BJ (cell line): ENCODE measurements at places on chromosomes 3 and 15.

- DNase-seq = no peak
Measured at GRCh38 chr15:56074481-56075265, 81.3 kb upstream of the NEDD4 start.

DNA sequence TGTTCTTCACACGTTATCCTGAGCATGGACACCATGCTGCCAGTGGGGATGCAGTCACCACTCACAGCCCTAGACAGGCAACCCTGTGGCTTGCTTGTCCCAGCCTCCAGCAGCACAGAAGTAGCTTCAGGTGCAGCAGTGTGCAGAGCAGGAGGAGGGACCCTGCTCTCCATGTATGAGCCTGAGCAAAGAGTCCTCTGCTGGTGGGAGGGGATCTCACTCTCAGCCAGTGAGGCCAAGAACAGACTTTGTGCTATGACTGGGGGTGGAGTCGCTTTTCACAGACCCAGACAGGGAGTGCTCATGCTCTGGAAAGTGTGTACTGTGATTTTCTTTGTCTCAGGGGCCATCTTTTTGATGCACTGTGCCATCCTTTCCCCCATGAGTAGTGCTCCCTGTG is 66.1 kb upstream of the NDN start:
- no peak for DNase-seq

DNA sequence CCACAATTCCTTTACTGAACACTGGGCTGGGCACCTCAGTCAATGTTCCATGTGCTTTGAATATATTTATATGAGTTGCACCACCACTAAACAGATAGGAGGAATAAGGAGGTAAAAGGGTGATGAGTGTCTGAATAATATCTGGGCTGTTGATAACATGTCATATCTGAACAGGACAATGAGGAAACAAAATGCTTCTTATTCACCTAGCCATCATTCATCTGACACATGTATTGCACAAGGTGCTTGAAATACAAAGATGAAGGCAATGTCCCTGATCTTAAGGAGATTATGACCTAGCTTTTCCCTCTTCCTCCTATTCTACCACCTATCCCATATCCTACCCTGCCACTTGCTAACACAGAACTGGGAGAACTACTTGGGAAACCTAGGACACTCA is 8.0 kb upstream of the CERS3 start:
- no peak for DNase-seq

- no peak for DNase-seq
Measured at GRCh38 chr3:112740835-112741234, 99.9 kb upstream of the CCDC80 start.

DNA sequence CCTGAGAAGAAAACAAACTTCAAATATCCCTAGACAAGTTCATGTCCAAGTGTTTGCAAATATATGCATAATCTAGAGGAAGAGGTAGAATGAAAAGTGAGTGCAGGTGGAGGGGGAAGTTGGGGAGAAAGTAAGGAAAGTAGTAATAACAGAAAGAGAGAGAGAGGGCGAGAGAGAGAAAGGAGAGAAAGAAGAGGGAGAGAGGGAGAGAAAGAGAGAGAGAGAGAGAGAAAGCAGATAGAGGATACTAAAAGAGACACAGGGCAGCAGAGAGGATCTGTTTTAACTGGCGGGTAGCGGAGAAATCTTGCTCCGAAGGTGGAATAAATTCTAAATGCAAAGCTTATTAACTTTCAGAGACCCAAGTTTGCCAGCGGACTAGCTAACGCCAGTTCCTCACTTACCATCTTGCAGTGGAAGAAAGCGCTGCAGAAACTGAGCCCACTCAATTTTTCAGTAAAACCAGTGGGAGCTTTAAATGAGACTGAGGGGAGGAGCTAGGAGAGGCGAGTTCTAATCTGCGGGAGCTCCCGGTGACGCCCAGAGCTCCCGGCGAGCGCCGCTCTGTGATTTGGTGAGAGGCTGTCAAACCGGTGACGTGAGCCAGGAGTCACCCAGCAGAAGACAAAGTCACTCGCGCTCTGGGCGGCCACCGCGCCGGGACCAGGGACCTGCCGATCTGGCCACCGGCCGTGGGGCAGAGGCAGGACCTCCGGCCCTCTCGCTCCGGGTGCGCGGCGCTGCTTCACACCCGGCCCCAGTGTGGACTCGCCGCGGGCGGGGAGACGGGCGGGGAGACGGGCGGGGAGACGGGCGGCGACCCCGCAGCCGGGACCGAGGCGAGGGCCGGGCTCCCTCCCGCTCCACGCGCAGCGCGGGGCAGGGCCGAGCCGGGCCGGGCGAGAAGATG is at the start of gene GMNC:
GMNC (minus strand) TSS at position 486 of the 910 bp plus-strand sequence; CDS start at position 407, 79 bp downstream.
- DNase-seq = no peak

DNA sequence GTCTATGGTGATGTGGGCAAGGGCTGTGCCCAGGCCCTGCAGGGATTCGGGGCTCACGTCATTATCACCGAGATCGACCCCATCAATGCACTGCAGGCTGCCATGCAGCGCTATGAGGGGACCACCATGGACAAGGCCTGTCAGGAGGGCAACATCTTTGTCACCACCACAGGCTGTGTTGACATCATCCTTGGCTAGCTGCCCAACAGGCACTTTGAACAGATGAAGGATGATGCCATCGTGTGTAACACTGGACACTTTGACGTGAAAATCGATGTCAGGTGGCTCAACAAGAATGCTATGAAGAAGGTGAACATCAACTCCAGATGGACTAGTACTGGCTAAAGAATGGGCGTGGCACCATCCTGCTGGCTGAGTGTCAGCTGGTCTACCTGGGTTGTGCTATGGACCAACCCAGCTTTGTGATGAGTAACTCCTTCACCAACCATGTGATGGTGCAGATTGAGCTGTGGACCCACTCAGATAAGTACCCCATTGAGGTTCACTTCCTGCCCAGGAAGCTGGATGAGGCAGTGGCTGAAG is 6.1 kb upstream of the USP8 start:
- DNase-seq = no peak

DNA sequence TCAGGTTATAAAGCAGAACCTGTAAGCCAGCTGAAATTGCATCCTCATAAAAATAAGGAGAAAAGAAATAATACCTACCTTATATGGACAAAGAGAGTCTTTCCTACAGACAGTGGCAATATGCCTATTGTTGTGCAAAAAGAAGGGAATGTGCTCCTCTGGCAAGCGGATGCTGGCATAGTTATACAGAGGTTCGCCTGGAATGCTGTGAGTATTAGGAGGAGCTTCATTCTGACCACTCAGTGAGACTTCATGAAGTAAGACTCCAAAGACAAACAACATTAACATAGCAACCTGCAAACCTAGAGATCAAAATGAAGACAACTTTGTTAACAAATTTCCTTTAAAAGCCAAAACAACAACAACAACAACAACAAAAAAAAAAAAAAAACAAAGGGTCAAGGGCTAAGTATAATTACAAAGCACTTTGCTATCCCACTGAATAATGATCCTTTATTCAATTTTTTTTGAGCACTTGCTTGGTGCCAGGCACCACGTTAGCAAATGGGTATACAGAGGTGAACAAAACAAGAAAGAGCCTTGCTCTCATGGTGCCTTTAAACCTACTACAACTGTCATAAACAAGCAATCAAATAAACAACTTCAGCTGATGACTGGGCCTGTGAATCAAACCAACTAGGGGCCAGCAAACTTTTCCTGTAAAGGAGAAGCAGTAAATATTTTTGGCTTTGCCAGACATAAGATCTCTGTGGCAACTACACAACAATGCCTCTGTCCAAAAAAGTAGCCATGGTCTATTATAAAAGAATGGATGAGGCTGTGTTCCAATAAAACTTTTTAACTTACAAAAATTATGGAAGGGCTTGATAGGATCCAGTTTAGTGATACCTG is 3.7 kb downstream of the EOGT start:
- DNase-seq = peak; percentile 86

GRCh38 chr3:107643038-107643883 is 120.5 kb downstream of the BBX start:
- no peak for DNase-seq

- no peak for DNase-seq
Measured at GRCh38 chr3:36786921-36787890, 22.9 kb upstream of the DCLK3 start.

DNA sequence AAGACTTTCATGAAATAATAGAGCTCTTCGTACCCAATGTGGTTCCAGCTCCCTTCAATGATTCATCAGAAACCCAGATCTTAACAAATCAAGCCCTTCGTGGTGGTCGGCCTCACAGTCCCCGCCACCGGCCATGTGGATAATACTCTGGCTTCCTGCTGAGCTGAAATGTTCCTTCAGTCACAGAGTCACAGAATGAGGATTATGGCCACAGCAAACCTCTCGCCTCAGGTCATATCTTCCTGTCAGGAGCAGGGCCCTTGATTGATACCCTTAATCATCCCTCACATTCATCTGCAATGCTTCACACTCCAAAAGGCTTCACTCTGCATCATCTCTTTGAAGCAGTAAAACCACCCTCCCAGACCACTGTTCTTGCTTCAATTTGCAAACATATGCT is 452.6 kb downstream of the OCA2 start:
- DNase-seq = no peak

DNA sequence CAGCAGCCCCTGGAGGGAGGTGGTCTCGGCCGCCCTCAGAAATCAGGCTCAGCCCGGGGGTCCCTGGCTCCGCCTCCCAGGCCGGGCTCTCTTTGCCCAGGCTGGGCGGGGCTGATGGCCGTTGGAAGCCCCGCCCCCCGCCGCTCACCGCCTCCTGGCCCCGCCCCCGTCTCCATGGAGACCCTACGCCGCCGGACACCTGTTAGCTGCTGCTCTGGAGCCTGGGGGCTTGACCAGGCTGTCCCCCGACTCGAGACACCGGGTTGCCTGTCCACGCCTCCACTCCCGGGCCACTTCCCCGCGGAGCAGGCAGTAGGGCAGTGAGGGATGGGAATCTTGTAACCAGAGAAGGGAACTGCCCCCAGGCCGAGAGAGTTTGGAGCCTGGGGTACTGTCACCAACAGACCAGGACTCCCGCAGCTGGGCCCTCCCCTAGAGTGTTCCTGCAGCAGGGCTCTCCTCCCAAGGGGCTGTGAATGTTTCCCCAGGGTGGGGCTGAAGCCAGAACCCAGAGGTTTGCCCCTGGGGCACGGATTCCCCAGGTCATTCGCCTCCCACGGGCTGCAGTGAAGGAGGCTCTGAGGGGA is 27.8 kb upstream of the RPL32 start:
- DNase-seq = no peak

- no peak for DNase-seq
Measured at GRCh38 chr3:116453666-116454346, 8.5 kb upstream of the LSAMP start.

- peak; percentile 93 for DNase-seq
Measured at GRCh38 chr15:70892002-70892911, at the start of the genes LRRC49 and THAP10. Gene LRRC49, plus strand, starts transcription at chr15:70892826. Its CDS starts 69 bp downstream, at chr15:70892895. Gene THAP10, minus strand, starts transcription at chr15:70892433. Its CDS starts 161 bp downstream, at chr15:70892272.

- no peak for DNase-seq
Measured at GRCh38 chr3:129827765-129828164, 65.7 kb downstream of the TMCC1 start.

- no peak for DNase-seq
Measured at GRCh38 chr3:23964537-23965235, 19.6 kb downstream of the NR1D2 start.

DNA sequence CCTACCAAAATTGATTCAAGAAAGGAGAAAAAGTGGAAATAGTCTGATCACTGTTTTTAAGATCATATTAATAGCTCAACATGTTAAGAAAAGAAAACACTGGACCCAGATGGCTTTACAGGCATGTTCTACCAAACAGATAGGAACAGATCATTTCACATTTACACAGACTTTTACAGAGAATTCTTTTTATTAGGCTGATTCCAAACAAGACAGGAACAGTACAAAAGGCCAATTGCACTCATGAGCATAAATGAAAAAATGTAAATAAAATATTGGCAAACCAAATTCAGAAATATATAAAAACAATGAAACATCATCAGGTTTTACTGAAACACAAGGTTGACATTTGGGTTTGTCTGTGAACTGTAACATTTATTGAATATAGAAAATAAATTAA is 106.5 kb downstream of the WNT5A start:
- no peak for DNase-seq

- DNase-seq = no peak
Measured at GRCh38 chr3:130850044-130850797, 43.7 kb upstream of the ATP2C1 start.

GRCh38 chr15:62103431-62103830 is 36.7 kb downstream of the C2CD4A start:
- DNase-seq = no peak

DNA sequence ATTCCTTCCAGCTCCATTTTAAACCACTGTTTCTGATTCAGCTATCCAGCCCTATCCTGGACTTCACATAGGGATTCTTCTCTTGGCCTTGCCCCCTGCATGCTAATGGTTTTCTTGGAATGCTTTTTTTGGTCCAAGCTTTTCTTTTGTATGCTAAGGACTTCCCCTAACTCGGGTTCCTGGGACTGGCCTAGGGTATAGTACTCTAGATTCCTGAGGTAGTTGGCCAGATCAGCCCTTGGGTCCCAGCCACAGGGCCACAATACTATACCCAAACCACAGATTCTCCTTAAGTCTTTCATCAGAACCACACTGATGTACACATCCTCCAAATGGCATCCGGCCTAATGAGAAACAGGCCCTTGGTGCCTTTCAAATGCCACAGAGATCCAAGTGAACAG is 2.8 kb downstream of the FYCO1 start:
- DNase-seq = peak; percentile 85

- DNase-seq = no peak
Measured at GRCh38 chr3:131421301-131421700, 39.7 kb downstream of the NUDT16 start.

DNA sequence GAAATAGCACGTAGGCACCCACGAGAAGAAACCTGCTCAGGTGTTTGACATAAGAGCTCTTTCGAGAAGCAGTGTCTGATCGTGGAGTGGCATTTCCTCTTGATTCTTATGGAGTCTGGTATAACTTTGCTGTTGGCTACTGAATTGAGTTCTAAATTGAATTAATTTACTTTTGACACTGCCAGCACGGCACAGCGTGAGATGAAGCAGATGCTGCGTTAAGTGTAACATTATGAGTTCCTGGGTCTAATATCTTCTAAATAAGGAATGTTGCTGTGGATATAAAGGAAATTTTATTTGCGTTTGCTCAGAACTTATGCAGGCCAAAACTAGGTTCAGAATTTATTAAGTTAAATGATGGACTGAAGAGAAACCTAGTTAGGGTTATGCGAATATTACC is 919.9 kb downstream of the TUSC7 start:
- no peak for DNase-seq

DNA sequence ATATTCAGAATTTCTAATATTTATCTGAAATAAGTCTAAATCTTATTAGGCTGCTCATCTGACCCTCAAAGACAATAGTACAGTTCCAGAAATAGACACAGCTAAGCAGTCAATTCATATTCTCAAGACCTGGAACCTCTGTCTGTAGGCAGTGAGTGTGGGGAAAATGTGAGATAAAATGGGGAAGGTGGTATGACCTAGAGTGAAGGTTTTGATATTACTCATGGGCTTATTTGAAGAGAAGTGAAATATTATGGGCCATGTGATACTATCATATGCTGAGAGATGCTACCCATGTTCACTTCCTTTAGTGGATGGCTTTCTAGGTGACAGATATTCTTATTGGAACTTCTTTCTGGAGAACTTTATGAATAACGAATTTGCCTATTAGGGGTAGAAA is 33.5 kb downstream of the TGFBR2 start:
- DNase-seq = no peak
